Memory B cell (primary cell): ENCODE measurements at places on chromosomes 11 and 22.

DNA sequence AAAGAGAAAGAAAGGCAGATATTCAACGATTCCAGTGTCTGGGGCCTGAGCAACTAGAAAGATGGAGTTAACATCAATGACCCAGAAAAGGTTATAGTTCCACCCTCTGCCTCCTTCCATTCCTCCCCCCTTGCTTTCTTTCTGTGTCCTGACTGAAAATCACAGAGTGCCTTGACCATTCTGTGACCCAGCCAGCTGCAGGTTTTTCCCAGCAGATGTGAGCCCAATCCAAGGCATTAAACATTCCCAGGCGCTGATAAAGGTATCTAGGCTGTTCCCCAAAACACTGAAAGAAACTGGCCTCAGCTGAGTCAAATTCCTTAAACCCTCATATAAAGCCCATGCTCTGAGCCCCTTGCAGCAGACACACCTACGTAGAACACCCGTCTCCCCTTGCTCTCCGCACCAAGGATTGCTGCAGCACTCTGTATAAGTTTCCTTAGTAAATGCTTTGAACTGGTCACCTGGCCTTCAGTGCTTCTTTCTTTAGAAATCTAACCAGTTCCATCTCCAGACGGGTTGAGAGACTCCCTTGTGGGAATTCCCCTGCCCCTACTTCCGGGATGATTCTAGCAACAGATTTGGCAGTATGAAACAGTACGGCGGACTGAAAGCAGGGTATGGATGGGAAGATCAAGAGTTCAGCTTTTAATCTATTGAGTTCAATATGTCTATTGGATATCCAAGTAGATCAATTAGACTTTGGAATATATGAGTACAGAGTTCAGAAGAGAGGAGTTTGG, 48.8 kb upstream of the ZC3H12C start:
- no peak overlapping the region for H3K27ac ChIP-seq
- H3K4me1 ChIP-seq: no peaks in the 10 kb centered on the region
- no peaks in the 10 kb centered on the region for H3K36me3 ChIP-seq
- H3K27me3 ChIP-seq: peaks cover 28% of the 10 kb centered on the region
- no peak for DNase-seq

DNA sequence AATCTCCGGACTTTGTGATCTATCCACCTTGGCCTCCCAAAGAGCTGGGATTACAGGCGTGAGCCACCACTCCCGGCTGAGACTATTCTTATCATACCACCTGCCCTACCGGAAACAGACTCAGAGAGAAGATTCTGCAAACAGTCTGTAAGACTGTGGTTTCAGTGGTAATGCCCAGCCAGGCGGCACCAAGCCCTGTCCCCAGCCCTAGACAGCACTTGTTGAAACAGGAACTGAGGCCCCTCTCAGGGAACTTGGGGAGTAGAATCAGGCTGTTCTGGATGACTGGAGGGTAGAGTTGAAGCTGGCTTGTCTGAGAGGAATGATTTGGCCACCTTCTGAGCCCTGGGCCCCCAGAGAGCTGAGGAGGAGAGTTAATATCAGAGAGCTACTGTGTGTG, 1.3 kb upstream of the INSC start:
- H3K4me3 ChIP-seq: peak overlapping the region; percentile 82
- DNase-seq: peak; percentile 51
- no peaks in the 10 kb centered on the region for H3K36me3 ChIP-seq
- H3K4me1 ChIP-seq: peaks cover 56% of the 10 kb centered on the region

DNA sequence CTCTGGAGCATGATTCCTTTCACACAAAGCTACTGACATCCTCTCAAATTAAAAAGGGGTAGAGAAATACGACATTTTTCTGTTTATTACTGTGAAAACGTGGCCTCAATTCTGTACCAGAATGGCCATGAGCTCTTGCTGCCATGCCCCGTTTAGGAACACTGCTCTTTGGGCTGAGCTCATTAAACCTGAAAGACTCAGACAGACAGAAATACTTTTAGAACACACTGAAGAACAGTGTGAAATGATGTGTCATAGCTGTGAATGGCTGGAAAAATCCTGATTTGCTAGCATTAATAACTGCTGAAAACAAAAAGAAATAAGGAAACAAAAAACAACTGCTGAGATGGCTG, 32.2 kb upstream of the TMEM135 start:
- no peak for DNase-seq
- no peak overlapping the region for H3K4me3 ChIP-seq
- no peaks in the 10 kb centered on the region for H3K36me3 ChIP-seq
- H3K27me3 ChIP-seq: peaks cover 7% of the 10 kb centered on the region

DNA sequence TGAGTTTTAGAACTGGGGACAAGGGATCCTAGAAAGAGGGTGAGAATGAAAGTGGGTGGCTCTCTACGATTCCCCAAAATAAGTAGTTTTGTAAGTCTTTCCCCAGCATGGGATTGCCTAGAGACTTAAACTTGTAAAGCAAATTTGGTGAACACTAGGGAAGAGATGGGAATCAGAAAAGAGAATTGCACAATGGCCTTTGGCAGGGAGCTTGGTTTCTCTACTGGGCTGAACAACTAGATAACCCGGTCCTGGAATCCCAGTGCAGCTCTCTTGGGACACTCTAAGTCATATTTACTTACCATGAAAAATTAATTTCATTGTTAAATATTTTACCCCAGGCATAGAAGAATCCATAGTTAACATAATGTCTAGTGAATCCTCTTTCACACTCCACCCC, 16.5 kb upstream of the USP18 start:
- no peak for DNase-seq
- H3K27ac ChIP-seq: no peak overlapping the region
- peaks cover 8% of the 10 kb centered on the region for H3K36me3 ChIP-seq
- peaks cover 3% of the 10 kb centered on the region for H3K4me1 ChIP-seq
- H3K27me3 ChIP-seq: no peaks in the 10 kb centered on the region

DNA sequence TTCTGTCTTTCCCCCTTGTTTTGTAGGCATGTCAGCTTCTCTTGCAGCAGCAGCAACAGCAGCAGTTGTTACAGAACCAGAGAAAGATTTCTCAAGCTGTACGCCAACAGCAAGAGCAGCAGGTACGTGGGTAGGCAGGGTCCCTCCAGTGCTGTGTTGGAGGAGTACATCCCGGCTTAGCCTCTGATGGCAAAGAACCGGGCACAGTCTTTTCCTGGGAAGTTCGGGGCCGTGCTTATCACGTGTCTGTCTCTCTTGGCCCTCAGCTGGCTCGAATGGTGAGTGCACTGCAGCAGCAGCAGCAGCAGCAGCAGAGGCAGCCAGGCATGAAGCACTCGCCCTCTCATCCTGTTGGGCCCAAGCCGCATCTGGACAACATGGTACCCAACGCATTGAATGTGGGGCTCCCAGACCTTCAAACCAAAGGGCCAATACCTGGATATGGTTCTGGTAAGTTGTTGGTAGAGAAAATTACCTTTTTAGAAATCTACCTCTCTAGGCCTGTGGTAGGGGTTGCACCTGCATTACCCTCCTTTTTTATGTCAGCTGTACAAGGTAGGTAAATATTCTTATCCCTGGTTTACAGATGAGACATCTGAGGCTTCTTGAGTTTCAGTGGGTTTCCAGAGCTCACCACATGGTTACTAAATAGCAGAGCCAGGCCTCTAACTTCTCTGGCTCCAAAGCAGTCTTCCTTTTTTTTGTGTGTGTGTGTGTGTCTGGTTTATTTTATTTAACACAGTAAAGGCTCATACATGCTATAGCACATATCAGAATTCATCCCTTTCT, 45.2 kb upstream of the ADSL start:
- H3K27ac ChIP-seq: no peak overlapping the region
- H3K27me3 ChIP-seq: no peaks in the 10 kb centered on the region
- H3K4me3 ChIP-seq: no peak overlapping the region
- H3K4me1 ChIP-seq: no peaks in the 10 kb centered on the region
- DNase-seq: no peak
- H3K36me3 ChIP-seq: peaks cover 22% of the 10 kb centered on the region

DNA sequence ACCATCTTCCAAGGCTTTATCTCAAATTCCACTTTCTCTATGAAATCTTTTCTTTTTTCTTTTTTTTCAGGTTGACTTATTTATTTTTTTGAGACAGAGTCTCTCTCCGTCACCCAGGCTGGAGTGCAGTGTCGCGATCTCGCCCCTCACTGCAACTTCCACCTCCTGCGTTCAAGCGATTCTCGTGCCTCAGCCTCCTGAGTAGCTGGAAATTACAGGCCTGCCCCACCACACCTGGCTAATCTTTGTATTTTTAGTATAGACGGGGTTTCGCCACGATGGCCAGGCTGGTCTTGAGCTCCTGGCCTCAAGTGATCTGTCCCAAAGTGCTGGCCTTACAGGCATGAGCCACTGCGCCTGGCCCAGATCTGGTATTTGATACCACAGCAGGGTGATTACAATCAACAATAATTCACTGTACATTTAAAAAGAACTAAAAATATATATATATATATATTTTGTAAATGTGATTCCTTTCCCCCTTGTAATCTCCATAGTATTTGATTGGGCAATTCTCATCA, 121.5 kb downstream of the MSANTD4 start:
- DNase-seq: no peak
- H3K4me1 ChIP-seq: no peaks in the 10 kb centered on the region
- H3K36me3 ChIP-seq: no peaks in the 10 kb centered on the region
- no peak overlapping the region for H3K27ac ChIP-seq
- no peaks in the 10 kb centered on the region for H3K27me3 ChIP-seq

- no peak for DNase-seq
- H3K27me3 ChIP-seq: peaks cover 19% of the 10 kb centered on the region
- no peak overlapping the region for H3K27ac ChIP-seq
- peaks cover under 1% of the 10 kb centered on the region for H3K4me1 ChIP-seq
Observed at GRCh38 chr11:114088836-114089235, 29.3 kb downstream of the ZBTB16 start.

DNA sequence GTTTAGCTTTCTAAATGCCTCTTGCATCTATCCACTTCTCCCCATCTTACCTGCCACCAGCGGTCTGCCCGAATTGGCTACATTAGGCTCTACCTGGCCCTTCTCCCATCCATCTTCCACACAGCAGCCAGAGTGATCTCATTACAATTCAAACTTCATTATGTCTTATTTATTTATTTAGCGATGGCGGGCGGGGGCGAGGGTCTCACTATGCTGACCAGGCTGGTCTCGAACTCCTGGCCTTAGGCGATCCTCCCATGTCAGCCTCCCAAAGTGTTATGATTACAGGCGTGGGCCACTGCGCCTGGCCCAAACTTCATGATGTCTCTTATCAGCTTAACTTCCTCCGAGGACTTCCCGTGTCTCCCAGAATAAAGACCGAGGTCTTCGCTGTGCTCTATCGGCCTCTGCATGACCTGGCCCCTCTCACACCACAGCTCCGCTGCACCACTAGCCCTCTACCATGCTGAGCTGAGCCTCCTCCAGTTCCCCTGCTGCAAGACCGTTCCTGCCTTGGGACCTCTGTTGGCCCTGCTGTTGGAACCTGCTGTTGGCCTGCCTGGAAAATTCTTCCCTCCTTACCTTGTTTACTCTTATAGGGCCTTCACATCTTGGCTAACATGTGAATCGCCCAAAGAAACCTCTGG, 870 bp upstream of the CTTN start:
- H3K27me3 ChIP-seq: peaks cover 22% of the 10 kb centered on the region
- peak; percentile 23 for DNase-seq
- H3K4me3 ChIP-seq: peak overlapping the region; percentile 77
- H3K4me1 ChIP-seq: peaks cover 13% of the 10 kb centered on the region
- no peaks in the 10 kb centered on the region for H3K36me3 ChIP-seq

GRCh38 chr11:78112582-78113275, 26.7 kb downstream of the ALG8 start:
- peaks cover 21% of the 10 kb centered on the region for H3K36me3 ChIP-seq
- no peaks in the 10 kb centered on the region for H3K27me3 ChIP-seq
- peaks cover 9% of the 10 kb centered on the region for H3K4me1 ChIP-seq
- H3K4me3 ChIP-seq: no peak overlapping the region
- DNase-seq: no peak
- H3K27ac ChIP-seq: peak overlapping the region; percentile 78

- H3K4me1 ChIP-seq: no peaks in the 10 kb centered on the region
- DNase-seq: no peak
- H3K4me3 ChIP-seq: no peak overlapping the region
- H3K27me3 ChIP-seq: no peaks in the 10 kb centered on the region
- no peak overlapping the region for H3K27ac ChIP-seq
Observed at GRCh38 chr11:17954395-17955252, 58.2 kb downstream of the SERGEF start.

DNA sequence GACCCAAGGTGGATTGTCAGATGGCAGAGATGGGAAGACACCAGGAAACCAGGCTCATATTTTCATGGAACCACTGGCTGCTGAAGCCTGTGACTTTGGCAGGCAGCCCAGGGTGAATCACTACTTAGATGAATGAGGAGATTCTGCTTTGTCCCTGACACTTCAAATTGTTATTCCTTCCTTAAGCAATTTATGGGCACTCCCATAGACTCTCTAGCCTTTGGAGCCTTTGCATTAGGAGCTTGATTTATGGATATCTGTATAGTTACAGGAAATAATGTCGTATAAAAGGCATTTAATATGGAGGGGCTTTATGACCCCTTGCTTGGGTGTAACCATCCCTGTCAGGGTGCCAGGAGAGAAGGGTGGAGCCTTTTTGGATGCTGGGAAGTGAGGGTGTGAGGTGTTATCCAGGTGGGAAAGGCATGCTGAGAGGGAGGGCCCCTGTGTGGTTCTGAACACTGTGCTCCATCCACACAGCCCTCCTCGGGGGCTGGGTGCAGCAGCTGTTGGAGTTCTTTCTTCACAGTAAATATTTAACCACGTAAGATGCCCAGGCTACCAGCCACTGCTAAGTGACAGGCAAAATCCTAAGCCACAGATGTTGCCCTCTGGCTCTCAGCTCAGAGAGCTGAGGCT, 35.3 kb downstream of the IL18 start:
- peaks cover 5% of the 10 kb centered on the region for H3K36me3 ChIP-seq
- no peak overlapping the region for H3K4me3 ChIP-seq
- H3K27ac ChIP-seq: no peak overlapping the region
- no peaks in the 10 kb centered on the region for H3K27me3 ChIP-seq

- H3K27me3 ChIP-seq: peaks cover 30% of the 10 kb centered on the region
- H3K4me1 ChIP-seq: peaks cover 4% of the 10 kb centered on the region
- H3K4me3 ChIP-seq: no peak overlapping the region
- DNase-seq: peak; percentile 28
- no peaks in the 10 kb centered on the region for H3K36me3 ChIP-seq
Observed at GRCh38 chr22:45096256-45096907, 67.3 kb upstream of the NUP50 start.

GRCh38 chr11:112467721-112468120, 207.1 kb upstream of the PLET1 start:
- peaks cover 14% of the 10 kb centered on the region for H3K27me3 ChIP-seq
- no peak for DNase-seq
- H3K4me3 ChIP-seq: no peak overlapping the region
- H3K4me1 ChIP-seq: no peaks in the 10 kb centered on the region

DNA sequence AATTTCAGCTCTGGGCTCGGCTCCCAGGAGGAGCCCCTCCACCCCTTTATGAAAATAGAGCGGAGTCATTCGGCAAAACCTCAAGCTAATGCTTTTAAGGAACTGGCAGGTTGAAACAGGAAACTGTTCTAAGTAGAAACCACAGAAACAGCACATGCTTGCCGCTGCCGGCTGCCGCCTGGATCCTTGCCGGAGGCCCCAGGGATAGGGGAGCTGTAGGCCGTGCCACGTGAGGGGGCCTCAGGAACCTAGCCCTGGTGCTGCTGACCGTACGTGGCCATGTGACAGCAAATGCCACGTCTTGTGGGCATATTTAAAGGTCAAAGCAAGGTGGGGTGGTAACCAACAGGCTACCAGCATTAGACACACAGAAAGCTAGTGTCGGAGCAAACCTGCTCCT, 77.9 kb upstream of the TIMP3 start:
- H3K4me1 ChIP-seq: peaks cover 8% of the 10 kb centered on the region
- H3K27me3 ChIP-seq: peaks cover 28% of the 10 kb centered on the region
- H3K36me3 ChIP-seq: peaks cover 2% of the 10 kb centered on the region
- H3K27ac ChIP-seq: no peak overlapping the region
